Stimulated activated naive B cell treated with anti-CD40 and anti-IgM and Interleukin-4, amounts not matched to agents 10 μg/mL and 1 μg/mL and 100 μg/mL, for 72 hours (primary cell): ENCODE measurements at places on chromosomes 6 and 20.

GRCh38 chr6:77356821-77357220, 106.5 kb downstream of the HTR1B start:
- no peak overlapping the region for H3K27ac ChIP-seq
- no peaks in the 10 kb centered on the region for H3K27me3 ChIP-seq
- H3K36me3 ChIP-seq, result no peaks in the 10 kb centered on the region
- no peak overlapping the region for H3K4me3 ChIP-seq
- no peaks in the 10 kb centered on the region for H3K4me1 ChIP-seq

DNA sequence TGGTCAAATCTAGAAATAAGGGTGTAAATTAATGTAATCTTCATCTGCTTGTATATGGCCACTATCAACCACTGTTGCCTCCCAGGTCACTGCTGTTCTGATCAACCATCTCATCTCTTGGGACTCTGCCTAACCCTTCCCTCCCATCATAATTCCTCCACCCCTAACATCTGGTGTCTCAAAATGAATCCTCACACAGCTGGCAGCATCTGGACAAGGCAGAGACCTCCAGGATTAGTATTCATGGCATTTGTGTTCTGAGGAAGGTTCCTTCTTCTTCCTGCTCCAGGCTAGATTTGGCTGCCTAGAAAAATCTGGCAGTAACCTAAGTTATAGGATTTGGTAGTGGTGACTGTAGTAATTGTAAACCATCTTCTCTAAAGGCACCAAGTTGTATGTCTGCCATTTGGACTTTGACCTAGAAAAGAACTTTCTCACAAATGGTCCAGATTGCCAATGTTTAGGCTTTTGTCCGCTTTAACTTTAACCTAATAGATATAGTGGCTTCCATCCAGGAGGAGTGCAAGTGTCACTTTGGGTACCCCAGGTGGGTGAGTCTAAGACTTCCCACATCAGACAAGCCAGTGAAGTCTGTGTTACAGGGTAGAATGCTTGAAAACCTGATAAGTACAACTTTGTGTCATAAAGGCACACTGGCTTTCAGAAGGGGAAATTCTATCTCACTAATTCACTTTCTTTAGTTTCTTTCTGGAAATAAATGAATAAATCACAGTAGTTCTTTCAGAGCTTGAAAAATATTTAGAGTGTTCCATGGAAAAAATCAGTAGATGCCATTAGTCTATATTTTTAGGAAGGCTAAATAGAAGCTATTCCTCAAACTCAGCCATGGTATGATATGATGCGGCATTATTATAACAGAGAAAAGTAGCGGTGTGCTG, 3.0 kb upstream of the PHACTR2 start:
- H3K27me3 ChIP-seq, result peaks cover 9% of the 10 kb centered on the region
- peaks cover 4% of the 10 kb centered on the region for H3K36me3 ChIP-seq
- DNase-seq, result no peak
- no peak overlapping the region for H3K4me3 ChIP-seq
- no peak overlapping the region for H3K27ac ChIP-seq

GRCh38 chr6:39251406-39251805, 22.1 kb upstream of the KCNK5 start:
- H3K27ac ChIP-seq, result no peak overlapping the region
- H3K27me3 ChIP-seq, result peaks cover 46% of the 10 kb centered on the region
- no peak overlapping the region for H3K4me3 ChIP-seq
- DNase-seq, result no peak

GRCh38 chr6:142833054-142833453, 111.9 kb downstream of the HIVEP2 start:
- no peak overlapping the region for H3K4me3 ChIP-seq
- peaks cover 59% of the 10 kb centered on the region for H3K4me1 ChIP-seq
- no peaks in the 10 kb centered on the region for H3K27me3 ChIP-seq
- H3K36me3 ChIP-seq, result peaks cover 16% of the 10 kb centered on the region
- no peak for DNase-seq

GRCh38 chr6:41257369-41258195, 28.9 kb downstream of the TREM1 start:
- no peak for DNase-seq
- H3K27me3 ChIP-seq, result no peaks in the 10 kb centered on the region
- H3K4me3 ChIP-seq, result no peak overlapping the region
- peaks cover 3% of the 10 kb centered on the region for H3K36me3 ChIP-seq
- peaks cover 13% of the 10 kb centered on the region for H3K4me1 ChIP-seq

- DNase-seq, result no peak
- peaks cover 44% of the 10 kb centered on the region for H3K27me3 ChIP-seq
- H3K27ac ChIP-seq, result no peak overlapping the region
- H3K36me3 ChIP-seq, result no peaks in the 10 kb centered on the region
- no peak overlapping the region for H3K4me3 ChIP-seq
Measured at GRCh38 chr20:44033873-44034272, 119.2 kb downstream of the TOX2 start.

DNA sequence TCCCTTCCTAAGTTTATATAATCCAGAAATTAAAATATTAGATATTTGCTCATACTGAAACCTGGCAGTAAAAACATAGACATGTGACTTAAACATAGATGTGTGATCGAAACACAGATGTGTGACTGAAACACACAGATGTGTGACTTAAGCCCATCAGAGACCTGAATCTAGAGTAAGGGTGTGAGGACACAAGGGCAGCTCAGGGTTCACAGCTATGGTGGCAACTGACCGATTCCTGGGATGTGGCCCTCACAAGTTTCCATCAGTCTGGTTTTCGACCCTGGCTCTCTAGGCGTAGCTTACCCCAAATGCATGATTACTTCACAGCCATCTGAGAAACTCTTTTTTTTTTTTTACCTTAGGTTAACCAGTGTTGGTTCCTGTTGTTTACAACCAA, 137.0 kb downstream of the NRN1 start:
- DNase-seq, result no peak
- no peak overlapping the region for H3K4me3 ChIP-seq
- H3K36me3 ChIP-seq, result peaks cover 9% of the 10 kb centered on the region
- H3K27ac ChIP-seq, result no peak overlapping the region
- peaks cover 18% of the 10 kb centered on the region for H3K4me1 ChIP-seq

- H3K27ac ChIP-seq, result peak overlapping the region; percentile 37
- peaks cover 31% of the 10 kb centered on the region for H3K4me1 ChIP-seq
- no peaks in the 10 kb centered on the region for H3K27me3 ChIP-seq
- H3K4me3 ChIP-seq, result peak overlapping the region; percentile 29
- DNase-seq, result no peak
- peaks cover 4% of the 10 kb centered on the region for H3K36me3 ChIP-seq
Measured at GRCh38 chr6:156774863-156775405, 2.2 kb upstream of the ARID1B start.

DNA sequence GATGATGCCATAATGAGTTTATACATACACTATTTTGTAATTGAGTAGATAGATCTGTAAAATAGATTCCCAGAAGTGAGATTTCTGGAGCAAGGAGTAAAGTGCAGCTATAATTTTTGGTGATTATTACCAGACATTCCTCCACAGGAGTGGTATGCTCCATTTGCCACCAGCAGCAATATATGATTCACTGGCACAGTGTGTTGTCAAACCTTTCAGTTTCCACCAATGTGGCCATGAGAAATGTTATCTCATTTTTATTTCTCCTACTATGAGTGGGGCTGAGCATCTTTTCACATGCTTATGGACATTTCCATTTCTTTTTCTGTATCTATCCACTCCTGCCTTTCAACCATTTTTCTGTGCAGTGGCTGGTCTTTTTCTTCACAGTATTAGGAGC, 70.5 kb downstream of the GPR63 start:
- H3K36me3 ChIP-seq, result peaks cover 5% of the 10 kb centered on the region
- no peak overlapping the region for H3K27ac ChIP-seq
- H3K4me1 ChIP-seq, result no peaks in the 10 kb centered on the region
- no peak for DNase-seq
- peaks cover 6% of the 10 kb centered on the region for H3K27me3 ChIP-seq

- peaks cover 35% of the 10 kb centered on the region for H3K27me3 ChIP-seq
- no peak overlapping the region for H3K4me3 ChIP-seq
- no peak overlapping the region for H3K27ac ChIP-seq
- peaks cover 2% of the 10 kb centered on the region for H3K4me1 ChIP-seq
- DNase-seq, result no peak
Measured at GRCh38 chr20:50213531-50214106, 23.0 kb downstream of the CEBPB start.

DNA sequence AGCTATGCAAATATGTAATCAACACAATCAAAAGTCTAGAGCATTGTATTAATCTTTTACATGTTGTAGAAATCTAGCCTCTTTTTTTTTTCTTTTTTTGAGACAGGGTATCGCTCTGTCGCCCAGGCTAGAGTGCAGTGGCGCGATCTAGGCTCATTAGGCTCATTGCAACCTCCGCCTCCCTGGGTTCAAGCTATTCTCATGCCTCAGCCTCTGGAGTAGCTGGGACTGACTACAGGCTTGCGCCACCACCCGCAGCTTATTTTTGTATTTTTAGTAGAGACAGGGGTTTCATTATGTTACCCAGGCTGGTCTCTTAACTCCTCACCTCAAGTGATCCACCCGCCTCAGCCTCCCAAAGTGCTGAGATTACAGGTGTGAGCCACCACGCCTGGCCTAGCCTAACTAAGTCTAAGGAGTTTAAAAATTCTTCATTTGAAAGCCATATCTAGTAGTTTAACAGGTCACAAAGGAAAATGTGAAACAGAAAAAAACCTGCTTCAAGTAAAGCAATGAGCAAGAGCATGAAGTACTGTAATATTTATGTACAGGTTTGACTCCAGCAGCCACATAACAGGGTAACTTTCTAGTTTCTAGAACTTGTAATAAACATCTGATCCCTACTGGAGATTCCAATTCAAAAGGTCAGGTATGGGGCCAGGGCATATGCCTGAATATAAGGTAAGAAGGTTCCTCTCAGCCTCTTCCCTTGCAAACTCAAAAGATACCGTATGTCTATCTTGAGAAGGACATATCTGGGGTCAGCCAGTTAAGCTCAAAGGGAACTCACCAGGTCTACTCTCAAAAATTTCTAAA, 4.4 kb downstream of the CPNE1 start:
- H3K4me3 ChIP-seq, result peak overlapping the region; percentile 39
- DNase-seq, result no peak
- peaks cover 17% of the 10 kb centered on the region for H3K36me3 ChIP-seq

DNA sequence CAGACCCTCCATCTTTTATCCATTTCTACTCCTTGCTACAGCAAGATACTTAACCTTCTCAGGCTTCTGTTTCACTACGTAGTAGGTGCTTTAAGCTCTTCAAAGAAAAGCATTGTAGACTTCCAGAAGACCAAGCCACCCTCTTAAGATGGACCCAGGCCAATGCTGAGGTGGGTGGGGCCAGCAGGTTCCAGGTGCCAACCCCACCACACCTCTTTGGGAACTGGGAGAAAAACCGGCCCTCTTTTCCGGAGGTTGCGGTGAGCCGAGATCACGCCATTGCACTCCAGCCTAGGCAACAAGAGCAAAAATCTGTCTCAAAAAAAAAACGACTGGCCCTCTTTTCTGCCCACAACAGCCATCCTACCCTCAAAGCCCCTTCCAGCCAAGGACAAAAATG, 10.6 kb upstream of the HMGA1 start:
- peaks cover 2% of the 10 kb centered on the region for H3K36me3 ChIP-seq
- no peak overlapping the region for H3K4me3 ChIP-seq
- H3K4me1 ChIP-seq, result peaks cover 37% of the 10 kb centered on the region

DNA sequence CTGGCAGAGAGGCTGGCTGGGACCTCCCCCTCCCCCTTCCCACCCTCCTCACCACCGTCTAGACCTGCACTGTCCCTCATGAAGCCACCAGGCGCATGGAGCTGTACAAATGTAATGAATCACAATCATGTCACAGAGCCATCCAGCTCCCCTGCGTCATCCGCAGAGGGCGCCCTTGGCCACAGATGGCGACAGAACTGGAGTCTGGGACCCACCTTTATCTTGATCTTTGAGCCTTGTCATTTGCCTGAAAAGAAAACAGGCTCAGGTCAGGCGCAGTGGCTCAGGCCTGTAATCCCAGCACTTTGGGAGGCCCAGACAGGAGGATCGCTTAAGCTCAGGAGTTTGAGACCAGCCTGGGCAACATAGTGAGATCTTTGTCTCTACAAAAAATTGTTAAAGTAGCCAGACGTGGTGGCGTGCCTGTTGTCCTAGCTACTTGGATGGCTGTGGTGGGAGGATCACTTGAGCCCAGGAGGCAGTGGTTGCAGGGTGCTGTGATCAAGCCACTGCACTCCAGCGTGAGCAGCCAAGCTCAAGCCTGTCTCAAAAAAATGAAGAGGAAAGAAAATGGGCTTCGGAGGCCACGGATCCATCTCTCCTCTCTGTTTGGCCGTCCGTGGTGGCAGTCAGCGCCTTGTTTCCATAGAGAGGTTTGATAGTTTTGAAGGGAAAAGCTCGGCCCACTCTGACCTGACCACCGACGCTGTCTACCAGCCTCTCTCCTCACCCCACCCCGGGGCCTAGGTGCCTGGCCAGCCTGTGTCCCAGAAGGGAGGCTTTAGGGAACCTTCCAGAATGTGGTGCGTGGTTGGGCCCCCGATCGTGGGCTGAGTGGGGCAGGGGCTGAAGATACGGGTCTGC, 6.2 kb downstream of the COL9A3 start:
- no peaks in the 10 kb centered on the region for H3K36me3 ChIP-seq
- no peak for DNase-seq
- H3K4me1 ChIP-seq, result peaks cover 6% of the 10 kb centered on the region

GRCh38 chr6:142853244-142854180, 91.5 kb downstream of the HIVEP2 start:
- no peaks in the 10 kb centered on the region for H3K27me3 ChIP-seq
- H3K27ac ChIP-seq, result peak overlapping the region; percentile 82
- peaks cover 95% of the 10 kb centered on the region for H3K4me1 ChIP-seq
- peaks cover 15% of the 10 kb centered on the region for H3K36me3 ChIP-seq
- no peak overlapping the region for H3K4me3 ChIP-seq

DNA sequence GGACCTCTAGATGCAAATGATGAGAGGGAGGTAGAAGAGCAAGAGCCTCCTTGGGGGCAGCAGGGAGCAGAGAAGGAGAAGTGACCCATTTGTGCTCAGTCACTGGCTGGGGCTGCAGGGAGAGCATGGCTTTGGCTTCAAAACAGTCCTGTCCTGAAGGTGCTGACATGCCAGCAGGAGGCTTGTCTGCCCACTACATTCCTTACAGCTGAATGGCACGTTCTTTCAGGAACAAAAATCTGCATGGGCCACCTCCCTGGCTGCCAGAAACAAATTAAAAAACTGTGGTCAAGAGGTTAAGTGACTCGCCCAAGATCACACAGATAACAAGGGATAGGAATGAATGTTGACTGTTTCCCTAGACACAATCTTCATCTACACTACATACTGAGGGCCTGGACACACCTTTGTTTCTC, 188.8 kb downstream of the HIVEP2 start:
- peaks cover 39% of the 10 kb centered on the region for H3K36me3 ChIP-seq
- no peak for DNase-seq
- no peak overlapping the region for H3K4me3 ChIP-seq
- no peak overlapping the region for H3K27ac ChIP-seq

GRCh38 chr6:169189182-169189581, 64.5 kb downstream of the THBS2 start:
- H3K4me3 ChIP-seq, result no peak overlapping the region
- no peak overlapping the region for H3K27ac ChIP-seq
- H3K27me3 ChIP-seq, result no peaks in the 10 kb centered on the region
- H3K36me3 ChIP-seq, result no peaks in the 10 kb centered on the region

DNA sequence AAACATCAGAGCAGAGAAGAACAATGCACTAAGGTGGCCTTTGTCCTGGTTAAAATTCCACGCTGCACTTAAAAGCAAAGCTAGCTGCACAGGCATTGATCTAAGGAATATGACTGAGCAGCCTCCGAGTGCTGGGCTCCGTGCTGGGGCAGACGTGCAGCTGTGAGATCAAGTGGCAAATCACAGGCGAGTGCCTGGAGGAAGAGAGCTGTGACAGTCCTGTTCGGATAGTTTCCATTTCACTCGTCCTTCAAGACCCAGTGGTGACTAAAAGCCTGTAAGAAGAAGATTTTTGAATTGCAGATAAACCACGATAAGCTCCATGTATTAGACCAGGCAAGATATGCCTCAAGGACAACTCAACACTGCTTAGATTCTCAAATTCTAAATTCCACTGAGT, 247.9 kb downstream of the ANKRD60 start:
- no peak overlapping the region for H3K27ac ChIP-seq
- H3K27me3 ChIP-seq, result peaks cover 18% of the 10 kb centered on the region
- no peak overlapping the region for H3K4me3 ChIP-seq
- H3K4me1 ChIP-seq, result no peaks in the 10 kb centered on the region
- H3K36me3 ChIP-seq, result no peaks in the 10 kb centered on the region
